ENCODE measurements at places on chromosomes 16 and 17.

GRCh38 chr17:9258115-9259015, 237.1 kb downstream of the NTN1 start:
- no peak for DNase-seq

DNA sequence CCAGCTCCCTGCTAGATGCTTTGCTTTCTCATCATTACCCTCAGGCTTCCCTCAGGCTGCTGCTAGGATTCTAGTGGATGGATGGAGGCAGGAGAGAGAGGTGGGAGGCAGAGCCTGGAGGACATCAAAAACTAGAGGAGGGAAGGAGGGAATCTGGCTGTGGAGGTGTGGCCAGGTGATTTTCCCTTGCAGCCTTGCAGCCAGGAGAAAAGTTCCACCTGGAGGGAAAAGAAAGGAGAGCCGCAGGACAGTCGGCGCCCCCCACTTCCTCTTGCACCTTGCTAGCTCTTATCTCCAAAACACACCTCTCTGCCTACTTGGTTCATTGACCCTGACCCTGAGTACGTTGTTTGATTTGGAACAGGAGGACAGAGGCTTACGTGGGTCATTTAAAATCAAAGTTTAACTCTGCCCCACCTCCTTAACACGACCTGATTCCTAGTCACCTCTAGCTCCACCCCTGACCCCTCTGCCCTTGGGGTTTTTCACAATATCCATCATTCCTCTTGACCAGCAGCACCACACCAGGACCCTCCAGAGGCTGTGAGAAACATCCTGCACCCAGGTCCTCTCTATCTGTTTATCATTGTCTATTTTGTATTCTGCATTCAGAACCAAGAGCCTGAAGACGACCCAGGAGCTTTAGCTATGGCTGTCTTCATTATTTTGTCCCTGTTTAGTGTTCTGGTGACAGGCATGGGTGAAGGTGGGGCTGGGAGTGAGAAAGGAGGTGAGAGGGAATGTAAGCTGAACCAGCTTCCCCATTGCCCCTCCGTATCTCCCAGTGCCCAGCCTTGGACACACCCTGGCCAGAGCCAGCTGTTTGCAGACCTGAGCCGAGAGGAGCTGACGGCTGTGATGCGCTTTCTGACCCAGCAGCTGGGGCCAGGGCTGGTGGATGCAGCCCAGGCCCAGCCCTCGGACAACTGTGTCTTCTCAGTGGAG, 15.9 kb downstream of the AOC3 start:
- no peak for DNase-seq

DNA sequence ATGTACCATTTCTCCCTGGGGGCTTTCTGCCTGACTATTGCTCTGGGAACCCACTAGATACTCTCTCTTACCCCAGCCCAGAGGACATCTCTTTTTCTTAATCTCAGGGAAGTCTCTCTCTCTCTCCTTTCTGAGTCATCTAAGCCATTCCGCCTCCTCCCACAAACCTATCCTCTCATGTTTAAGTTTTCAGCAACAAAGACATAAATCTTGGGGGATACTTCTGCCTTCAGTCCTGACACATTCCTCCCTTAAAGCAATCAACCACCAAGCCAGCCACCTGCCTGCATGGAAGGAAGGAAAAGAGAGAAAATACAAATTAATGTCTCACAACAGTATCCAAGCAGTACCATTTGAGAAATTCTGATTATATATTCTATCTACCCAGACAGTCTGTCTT, 128.8 kb downstream of the HS3ST2 start:
- DNase-seq, result no peak

DNA sequence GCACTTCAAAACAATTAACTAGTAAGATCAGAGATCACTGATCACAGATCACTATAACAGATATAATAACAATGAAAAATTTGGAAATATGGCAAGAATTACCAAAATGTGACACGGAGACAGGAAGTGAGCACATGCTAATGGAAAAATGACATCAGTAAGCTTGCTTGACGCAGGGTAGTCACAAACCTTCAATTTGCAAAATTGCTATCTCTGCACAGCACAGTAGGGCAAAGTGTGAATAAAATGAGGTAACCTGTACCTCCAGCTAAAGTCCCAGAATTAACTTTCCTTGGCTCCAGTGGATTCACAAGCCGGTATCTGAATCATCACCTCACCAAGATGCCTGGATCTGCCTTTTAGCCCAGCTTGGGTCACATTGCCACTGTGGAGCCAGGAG, 4.2 kb upstream of the MMP2 start:
- no peak for DNase-seq

- DNase-seq, result no peak
Observed at GRCh38 chr16:3864562-3864961, 16.0 kb downstream of the CREBBP start.

DNA sequence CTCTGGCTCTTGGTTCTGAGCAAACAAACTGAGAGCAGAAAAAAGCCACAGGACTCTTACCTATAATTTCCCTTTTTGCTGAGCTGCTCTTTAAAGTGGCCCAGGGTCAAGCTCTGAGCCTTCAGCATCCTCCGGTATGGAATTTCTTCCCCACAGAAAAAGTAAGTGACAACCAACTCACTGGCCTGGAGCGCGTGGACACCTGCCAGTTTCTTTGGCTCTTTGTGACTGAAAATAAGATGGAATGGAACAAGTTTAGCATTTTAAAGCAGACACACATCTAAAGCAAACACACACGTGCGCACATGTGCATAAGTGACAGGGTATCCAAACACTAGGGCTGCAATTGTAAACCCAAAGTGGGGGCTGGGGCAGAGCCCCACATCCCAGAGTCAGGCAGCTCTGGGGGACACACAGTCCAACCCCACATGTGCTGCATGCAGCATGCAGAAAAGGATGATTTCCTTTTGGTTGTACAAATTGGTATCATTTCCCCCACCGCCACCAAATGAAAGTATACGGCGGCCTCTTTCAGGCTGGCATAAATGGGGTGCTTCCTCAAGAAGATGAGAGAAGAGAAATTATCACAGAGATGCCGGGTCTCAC, 27.5 kb downstream of the AXIN2 start:
- no peak for DNase-seq

DNA sequence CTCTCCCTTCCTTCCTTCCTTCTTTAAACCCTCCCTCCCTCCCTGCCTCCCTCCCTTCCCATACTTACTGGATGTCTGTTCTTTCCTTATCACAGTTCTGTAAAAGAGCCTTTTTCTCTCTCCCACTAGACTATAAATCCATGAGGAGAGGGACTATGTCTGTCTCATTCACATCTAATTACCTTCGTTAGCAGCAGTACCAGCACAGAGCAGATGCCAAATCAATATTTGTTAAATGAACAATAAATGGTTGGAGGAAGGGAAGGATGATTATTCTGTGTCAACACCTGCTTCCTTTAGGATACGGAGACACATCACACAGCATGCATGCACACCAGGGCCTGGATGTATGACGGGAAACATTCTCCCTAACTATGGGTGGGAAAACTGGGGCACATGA, 94.2 kb downstream of the DNAH3 start:
- no peak for DNase-seq

DNA sequence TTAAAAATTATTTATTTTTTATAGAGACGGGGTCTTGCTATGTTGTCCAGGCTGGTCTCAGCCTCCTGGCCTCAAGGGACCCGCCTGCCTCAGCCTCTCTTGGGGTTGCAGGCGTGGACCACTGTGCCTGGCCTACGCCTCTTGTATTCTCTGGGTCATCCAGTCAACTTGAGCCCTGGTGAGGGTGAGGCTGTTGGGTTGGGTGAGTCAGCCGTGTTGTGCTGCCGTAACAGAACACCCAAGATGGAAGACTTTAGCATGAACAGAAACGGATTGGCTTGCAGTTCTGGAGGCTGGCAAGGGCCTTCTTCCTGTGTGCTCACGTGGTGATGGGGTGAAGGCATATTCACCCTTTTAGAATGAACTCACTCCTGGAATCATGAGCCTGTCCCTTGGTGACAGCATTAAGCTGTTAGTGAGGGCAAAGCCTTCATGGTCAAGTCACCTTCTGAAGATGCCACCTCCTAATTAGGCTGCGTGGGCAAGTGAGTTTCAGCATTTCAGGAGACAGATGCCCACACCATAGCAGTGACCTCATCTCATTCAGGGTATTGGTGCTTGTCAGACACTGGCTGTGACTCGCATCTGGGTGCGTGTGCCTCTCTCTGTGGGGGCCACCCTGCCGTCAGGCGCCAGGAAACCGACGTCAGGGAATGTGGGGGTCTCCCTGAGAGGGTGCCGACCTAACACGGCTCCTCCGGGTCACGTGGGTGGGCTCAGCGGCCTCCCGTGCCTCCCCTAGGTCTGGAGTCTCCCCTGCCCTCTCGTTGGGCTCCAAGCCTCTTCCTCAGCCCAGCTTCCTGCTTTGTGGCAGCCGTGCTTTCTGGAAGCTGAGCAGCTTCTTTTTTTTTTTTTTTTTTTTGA, 49.8 kb downstream of the WDR45B start:
- DNase-seq, result no peak

DNA sequence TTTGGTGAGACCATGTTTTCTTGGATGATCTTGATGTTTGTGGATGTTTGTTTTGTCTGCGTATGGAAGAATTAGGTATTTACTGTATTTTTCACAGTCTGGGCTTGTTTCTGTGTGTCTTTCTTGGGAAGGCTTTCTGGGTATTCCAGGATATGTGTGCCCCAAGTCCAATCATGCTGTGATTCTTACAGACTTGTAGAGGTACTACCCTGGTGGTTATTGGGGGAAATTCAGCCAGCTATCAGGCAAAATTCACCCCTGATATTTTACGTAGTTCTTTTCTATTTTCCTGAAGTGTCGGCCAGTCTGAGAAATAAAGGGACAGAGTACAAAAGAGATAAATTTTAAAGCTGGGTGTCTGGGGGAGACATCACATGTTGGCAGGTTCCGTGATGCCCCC, 33.4 kb upstream of the ARL4D start:
- no peak for DNase-seq

GRCh38 chr16:19559242-19559910, 3.9 kb downstream of the VPS35L start:
- peak; percentile 75 for DNase-seq

DNA sequence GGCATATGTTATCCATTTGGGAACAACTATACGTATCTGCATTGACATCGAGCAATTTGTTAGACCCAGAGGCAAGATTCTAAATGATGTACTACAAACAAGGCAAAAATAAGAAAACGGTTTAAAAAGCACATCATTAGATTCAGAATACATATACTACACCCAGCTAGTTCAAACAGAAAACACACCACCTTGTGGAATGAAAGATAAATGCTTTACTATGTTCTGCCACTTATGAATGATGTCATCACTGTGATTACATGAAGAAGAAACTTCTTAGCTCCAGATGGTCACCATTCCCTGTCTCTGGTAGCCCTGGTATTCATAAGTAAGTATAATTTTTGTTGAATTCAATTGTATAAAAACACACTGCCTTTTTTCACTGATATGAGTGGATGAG, 7.8 kb downstream of the NACA2 start:
- DNase-seq, result no peak

DNA sequence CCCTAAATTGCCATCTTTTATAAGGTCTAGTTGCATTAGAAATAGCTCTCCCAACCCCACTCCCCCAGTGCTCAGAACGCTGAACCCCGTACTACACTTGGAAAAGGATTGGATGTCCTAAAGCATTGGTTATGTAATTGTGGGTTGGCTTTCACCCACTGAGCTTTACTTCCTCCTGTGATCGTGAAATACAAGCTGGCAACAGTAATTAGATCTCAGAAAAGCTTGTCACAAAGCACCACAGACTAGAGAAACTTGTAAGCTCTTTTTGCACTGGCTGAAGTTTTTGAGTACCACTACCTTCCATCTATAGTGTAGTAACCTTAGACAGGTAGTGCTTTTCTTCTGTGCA, 54.4 kb downstream of the SIAH1 start:
- peak; percentile 49 for DNase-seq

DNA sequence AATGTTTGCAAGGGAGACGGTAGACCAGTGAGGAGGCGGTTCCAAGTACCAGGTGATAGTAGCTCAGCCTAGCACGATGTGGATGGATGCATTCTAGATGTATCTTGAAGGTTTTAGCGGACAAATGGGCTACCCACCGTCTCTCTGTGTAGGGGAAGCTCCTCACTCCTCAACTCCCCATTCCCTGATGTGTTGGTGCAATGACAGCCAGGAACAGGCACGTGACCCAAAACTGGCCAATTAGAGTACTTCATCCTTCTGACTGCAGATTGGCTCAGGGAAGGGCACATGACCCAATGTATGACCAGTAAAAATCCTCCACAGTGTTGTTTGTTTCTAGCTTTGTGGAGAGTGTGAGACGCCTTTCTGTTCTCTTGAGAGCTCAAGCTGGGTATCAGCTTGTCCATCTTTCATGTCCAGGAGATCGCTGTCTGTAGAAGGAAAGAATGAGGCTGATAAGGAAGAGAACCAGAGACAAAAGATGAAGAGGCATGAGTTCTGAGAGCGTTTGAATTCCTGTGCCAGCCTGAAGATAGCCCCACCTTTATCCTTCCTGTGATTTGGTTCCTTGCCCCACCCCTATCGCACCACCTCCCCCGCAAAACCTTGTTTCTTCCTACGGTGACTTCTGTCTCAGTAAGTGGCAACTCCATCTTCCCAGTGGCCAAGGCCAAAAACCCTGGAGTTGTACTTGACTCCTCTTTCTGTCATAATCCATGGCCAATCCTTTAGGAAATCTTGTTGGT, 2.3 kb upstream of the BORCS6 start:
- DNase-seq, result peak; percentile 98

DNA sequence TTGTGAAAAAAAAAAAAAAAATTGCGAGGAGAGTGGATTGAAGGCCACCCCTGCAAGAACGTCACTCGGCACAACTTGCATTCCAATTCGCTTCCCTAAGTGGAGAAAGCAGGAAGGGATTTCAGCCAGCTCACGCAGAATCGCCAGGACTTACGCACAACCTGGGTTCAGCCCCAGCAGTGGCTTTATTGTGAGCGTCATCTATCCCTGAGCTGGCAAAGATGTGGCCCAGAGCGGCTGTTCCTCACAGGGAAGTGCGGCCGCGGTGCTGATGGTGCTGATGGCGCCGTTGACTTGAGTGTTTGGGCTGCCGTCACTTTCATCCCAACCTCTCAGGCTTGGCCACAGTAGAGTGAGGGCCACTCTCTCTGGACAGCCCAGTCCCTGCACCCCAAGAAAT, 197.6 kb downstream of the NTN1 start:
- DNase-seq, result no peak

GRCh38 chr17:41835214-41835799, 725 bp downstream of the NT5C3B start:
- DNase-seq, result no peak

Measured in putamen (tissue), 1 donor.